Thyroid gland (tissue), 4 donors: ENCODE measurements at places on chromosomes 2 and 18. TPM values are rescaled to one million over a fixed set of nuclear protein-coding genes. Genes with fewer than 3 reads are reported as not detected.

The RBFA gene
- 35.7 TPM for total RNA-seq

The C2orf72 gene
- total RNA-seq: 0.50 TPM

DNA sequence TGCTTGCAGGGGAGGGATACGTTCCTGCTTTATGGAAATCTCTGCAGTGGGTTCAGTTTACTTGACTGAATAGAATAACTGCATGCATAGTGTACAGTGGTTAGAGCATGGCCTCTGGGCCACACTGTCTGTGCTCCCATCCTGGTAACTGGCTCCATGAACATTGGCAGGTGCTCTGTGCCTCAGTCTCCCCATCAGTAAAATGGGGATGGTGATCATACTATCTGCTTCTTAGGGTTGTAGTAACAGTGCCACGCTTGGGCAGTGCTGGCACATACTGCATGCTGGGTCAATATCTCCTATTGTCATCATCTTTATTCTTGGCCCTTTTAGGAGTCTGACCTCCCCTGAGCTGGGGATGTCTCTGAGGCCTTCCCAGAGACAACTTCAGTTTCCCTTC is 117.3 kb downstream of the CTIF start:
- DNase-seq: no peak

DNA sequence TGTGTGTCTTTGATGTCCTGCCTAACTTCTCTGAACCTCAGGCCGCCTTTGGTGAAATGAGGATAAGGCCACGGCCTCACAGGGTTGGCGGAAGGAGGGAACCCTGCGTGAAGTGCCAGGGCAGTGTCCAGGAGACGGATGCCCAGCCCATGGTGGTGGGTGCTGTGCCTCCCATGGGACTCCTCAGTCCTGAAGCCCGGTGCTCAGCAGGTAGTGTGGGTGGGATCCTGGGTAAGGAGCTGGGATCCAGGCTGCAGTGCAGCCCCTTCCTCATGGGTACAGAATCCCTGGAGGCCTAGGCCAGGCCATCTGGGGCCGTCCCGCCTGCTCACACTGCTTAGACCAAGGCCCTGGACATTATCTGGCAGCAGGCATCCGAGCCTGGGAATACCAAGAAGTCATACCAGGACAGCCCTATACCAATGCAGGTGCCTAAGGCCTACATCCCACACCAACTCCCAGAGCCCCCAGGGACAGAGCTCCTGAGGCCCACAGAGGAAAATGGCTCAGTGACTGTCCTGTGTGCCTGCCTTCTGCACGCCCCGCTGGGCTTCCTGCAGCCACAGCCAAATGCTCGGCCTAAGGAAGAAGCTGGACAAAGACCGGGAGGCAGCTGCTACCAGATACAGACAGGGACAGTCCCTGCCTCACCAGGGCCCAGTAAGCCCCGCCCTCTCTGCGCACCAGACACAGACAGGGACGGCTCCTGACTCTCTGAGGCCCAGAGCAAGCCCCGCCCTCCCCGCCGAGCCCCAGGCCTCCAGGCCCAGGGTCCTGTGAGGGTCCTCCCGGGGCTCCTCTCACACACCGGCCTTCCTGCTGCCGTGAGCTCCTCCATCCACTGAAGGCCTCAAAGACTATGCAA is 78.0 kb downstream of the NDUFA10 start:
- peak; percentile 14 for DNase-seq

GRCh38 chr2:174235680-174236079 is 12.7 kb downstream of the OLA1 start:
- no peak for DNase-seq

GRCh38 chr2:42795841-42796301 is 3.5 kb upstream of the HAAO start:
- no peak for DNase-seq

The TMEM18 gene
- total RNA-seq: 29.7 TPM

The OBSL1 gene
- 187 TPM for total RNA-seq

DNA sequence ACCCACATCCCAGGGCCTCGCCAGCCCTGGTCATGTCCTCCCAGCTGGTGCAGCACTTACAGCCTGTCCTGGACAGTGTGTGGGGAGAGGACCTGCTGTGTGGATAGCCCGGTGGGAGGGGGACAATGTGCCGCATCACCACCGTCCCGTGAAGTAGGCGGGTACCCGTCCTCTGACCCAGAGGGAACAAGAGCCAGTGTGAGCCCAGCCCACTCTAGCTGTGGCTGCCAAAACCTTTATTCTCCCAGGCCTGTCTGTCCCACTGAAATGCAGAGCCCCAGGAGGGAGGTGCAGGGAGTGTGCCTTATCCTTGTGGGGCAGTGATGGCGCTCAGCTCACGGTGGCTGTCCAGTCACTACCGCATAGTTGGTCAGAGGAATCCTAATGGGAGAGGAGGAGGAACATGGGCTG is 1.7 kb downstream of the TRAF3IP1 start:
- no peak for DNase-seq

- DNase-seq: no peak
These were observed 3.6 kb downstream of the LRRTM1 start for GRCh38 chr2:80300954-80301353.

The SLC5A7 gene
- total RNA-seq: not detected
